ENCODE measurements at places on chromosomes 12 and 14. TPM values are rescaled to one million over a fixed set of nuclear protein-coding genes. Genes with fewer than 3 reads are reported as not detected.

The OTOGL gene
- not detected for total RNA-seq

The CDCA3 gene
- 0.16 TPM for total RNA-seq

The SIX1 gene
- total RNA-seq: 2.6 TPM

- no peak for DNase-seq
Observed at GRCh38 chr14:70907996-70908934, 1.0 kb downstream of the PCNX1 start.

GRCh38 chr14:104660597-104660996 lies 28.8 kb upstream of the INF2 start:
- no peak for DNase-seq

DNA sequence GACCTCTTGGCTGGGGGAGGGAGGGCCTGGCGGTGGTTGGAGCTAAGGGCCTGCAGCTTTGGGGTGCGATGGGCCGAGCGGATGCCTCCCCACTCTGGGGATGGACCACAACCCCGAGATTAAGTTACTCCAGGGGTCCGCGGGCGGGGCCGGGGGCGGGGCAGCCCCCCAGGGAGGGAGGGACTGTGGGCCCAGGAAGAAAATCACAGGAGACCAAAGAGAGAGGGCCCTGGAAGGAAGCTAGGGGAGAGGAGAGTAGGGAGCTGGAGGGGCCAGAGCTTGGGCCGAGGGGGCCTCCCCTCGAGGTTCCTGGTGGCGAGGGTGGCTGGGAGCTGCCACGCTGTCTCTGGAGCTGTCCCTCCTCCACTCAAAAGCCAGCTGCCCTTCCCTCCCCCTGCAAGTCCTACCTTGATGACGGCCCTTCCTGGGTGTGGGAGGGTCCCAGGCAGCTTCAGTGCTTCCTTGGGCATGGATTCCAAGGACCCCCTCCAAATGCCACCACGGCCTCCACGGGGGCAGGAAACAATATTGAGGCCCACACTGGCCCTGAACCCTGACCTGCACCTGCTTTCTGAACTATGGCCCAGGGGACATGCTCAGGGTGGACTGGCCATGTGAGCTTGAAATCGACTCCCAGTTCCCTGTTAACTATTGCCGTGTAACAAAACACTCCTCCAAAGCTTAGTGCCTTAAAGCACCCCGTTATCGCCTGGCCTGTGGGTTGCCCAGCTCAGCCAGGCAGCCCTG lies 610 bp upstream of the NUDT14 start:
- DNase-seq: no peak

GRCh38 chr12:122851820-122852219 lies 16.6 kb downstream of the HIP1R start:
- no peak for DNase-seq

Measured in mesenteric fat pad (tissue), 1 donor.